Activated naive CD4-positive, alpha-beta T cell treated with anti-CD3 and anti-CD28 coated beads, Interleukin-2, amount 50 U/mL, for 16 hours (primary cell): ENCODE measurements at places on chromosomes 2 and 18.

DNA sequence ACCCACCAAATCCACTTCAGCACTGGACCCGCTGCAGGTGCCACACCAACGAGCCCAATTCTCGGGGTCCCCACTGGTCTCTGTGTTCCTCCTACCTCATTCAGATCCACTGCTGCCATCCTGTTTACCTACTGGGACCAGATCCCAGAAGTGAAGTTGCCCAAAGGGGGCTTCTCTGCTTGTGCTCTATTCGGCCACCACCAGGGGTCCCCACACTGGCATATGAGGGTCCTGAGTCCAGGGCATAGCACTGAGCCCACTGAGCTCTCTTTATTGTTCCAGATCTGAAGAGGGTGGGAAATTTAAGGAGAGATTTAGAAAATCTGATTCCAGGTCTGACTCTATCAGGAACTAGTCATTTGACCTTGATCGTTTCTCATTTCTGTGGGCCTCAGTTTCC is 2.4 kb downstream of the GPR45 start:
- DNase-seq = no peak

DNA sequence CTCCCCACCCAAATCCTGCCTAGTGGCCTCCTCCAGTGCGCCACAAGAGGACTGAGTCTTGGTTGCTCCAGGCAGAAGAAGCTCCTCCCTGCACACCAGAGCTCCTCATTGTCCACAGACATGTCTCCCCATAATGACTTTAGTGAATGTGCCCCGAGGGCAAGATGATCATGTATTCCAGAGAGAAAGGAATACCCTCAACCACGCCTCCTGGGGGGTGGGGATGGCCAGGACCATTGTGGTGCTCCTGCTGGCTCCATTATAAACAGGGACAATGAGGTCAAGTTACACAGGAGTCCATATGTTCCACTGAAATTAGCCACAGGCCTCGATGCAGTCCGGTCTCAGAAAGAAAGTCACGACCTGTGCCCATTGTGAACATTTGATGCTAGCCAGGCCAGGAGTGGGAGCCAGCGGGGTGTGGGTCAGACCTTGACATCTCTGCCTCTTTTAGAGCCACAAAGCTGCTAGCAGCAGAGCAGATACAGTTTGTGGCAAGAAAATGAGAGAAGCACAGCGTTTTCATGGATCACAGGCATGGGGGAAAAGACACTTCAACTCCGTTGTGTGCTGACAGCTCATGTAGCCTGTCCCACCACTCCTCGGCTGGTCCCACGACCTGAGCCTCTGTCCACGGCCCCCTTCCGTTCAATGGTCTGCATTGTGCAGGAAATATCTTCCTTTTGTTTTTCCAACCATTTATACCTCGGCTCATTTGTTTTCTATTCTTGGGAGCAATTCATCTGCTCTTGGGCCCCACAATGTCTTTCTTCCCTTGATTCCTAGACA is 70.7 kb upstream of the FZD7 start:
- DNase-seq = no peak

DNA sequence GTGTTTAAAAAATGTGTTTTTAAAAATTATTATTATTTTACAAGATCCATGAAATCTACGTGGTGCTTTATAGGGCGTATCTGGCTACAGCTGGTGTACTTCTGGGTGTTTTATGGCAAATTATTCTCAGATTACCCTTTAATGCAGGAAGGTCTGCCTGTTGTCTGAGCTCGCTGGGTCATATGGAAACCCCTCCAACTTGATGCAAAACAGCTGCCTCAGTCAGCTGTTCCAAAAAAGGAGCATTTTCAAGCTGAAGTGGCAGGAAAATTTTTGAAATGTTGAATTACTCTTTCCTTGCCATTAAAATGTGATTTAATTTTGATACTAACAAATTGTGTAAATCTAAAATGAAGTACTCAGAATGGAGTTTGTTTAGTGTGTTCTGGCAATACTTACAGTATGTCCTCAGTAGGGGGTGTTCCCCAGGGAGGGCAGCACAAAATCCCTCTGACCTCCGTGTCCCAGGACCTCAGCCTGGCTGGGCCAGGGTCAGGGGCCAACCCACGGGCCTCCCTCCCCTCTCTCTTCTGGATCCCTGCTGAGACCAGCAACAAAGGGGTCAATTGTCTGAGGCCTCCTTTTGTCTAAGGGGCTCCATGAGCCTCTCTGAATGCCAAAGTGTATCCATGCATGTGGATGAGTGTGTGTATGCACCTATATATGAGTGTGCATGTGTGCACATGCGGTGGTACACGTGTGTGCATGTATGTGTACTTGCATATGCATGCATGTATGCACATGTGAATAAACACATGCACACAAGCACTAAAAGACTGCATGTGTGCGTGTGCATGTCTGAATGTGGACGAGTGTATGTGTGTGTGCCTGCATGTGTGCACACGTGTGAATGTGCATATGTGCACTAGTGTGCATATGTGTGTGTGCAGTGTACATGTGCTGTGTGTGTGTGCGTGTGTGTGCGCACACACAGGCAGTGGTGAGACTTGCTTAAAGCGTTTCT is 105.4 kb downstream of the ACOXL start:
- DNase-seq = no peak

DNA sequence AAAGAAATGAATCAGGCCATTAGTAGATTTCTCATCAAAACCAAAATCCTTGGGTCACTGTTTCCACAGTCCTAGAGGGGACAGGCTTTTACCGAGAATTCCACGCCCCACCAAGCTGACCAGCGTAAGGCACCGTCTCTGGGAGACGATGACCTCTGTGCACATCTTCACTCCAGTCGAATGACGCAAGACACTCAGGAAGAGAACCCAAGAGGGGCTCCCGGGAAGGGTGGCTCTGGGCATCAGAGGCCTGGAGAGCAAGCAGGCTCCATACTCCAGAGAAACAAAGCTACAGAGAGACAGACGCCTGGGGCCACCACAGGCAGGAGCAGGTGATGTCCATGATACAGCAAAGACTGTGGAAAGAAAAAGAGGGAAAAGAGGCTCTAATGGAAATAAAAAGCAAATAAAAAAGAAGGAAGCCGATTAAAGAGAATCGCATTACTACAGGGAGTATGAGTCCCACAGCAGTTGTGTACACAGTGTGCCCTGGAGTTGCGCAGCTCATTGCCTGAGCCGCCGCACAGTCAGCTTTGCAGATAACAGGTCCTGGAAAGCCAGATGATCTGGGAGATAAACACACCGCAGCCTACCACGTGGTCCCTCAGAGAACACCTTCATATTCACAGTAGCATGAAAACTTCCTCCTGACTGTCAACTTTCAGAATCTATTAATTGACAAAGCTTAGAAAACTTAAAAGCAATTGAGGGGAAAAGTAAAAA is 572.7 kb upstream of the SALL3 start:
- no peak for DNase-seq

DNA sequence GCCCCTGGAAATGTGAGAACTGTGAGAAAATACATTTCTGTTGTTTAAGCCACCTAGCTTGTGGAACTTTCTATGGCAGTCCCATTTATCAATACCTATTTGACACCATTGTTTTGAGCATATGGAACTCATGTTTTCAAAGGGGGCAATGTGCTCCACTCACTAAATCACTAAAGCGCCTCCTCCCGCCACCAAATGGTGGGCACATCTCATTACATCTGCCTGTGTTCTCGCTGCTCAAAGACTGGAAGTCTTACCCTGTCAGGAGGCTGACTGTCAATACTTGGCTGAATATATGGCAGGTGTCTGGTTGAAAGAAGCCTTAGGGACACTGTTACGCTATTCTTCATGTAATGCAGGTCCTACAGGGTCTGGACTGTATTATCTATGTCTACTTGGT is 767.7 kb downstream of the TSN start:
- DNase-seq = no peak

- no peak for DNase-seq
Observed at GRCh38 chr2:168515502-168515901, 59.4 kb downstream of the CERS6 start.

GRCh38 chr2:145595296-145595695 is 1075.4 kb upstream of the ZEB2 start:
- no peak for DNase-seq

GRCh38 chr18:59918320-59918755 is 18.5 kb downstream of the PMAIP1 start:
- no peak for DNase-seq

- DNase-seq = no peak
Observed at GRCh38 chr18:7000484-7001096, 117.0 kb downstream of the LAMA1 start.

DNA sequence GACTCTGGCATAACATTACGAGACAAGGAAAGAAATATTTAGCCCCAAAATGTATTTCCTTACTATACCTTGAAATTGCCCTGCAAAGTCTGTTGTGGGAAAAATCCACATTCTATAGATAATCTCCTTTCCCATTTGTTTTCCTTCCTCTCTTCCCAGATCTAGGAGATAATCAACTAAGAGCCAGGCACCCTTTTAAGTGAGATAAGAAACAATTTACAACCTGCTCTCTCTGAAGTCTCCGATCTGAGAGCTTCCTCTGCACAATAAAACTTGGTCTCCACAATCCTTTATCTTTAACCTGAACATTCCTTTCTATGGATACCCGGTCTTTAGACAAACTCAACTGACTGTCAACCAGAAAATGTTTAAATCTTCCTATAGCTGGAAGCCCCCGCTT is 1160.7 kb upstream of the NRXN1 start:
- DNase-seq = no peak

DNA sequence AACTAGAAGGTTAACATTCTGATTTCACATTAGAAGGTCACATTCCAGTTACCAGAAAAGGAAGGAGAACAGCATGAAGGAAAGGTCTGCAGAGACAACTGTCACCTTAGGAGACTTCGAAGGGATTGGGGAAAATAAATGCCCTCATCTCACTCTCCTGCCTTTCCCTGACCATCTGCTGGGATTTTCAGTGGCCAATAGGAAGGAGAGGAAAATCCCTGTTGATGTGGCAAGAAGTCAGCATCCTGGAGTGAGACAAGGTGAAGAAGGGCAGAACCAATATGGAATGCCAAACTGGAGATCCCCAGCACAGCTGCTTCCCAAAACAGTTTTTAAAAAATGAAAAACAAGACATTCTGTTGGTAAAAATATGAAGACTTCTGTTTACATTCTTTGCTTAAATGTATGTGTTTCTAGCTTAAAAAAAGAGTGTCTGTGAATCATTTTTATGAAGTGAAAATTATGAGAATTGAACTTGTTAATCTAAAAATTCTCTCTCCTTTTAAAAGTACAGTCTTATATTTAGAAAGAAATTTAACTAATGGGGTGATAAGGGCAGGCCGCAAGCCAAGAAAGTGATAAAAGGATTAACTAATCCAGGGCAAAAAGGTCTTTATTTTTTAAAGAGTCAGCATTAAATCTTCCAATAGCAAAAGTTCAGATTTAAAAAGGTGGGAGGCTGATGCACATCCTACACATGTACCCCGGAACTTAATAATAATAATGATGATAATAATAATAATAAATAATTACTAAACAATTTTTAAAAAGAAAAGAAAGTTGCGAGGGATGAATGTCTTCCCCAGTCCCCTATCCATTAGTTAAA is 160.6 kb upstream of the DOK6 start:
- DNase-seq = no peak

- no peak for DNase-seq
Observed at GRCh38 chr2:85924522-85924921, 35.7 kb upstream of the ST3GAL5 start.

DNA sequence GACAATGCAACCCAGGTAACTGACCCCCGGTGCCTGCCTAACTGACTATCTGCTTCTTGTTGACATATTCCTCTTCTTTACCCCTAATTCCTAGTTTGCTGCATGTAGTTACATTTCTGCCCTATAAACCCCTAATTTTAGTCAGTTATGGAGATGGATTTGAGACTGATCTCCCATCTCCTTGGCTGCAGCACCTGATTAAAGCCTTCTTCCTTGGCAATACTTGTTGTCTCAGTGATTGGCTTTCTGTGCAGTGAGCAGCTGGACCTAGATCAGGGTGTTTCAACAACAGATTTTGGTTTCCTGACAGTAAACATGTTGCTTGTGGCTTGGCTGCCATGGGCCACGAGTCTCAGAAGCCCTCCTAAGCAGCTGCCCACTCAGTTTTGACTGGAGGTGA is 105.4 kb downstream of the SP100 start:
- no peak for DNase-seq

GRCh38 chr2:170554278-170554955 is 160.7 kb upstream of the SP5 start:
- no peak for DNase-seq

- DNase-seq = no peak
Observed at GRCh38 chr2:59575191-59575590, 978.3 kb downstream of the BCL11A start.

- peak; percentile 35 for DNase-seq
Observed at GRCh38 chr18:46167971-46168370, 63.8 kb downstream of the HAUS1 start.

DNA sequence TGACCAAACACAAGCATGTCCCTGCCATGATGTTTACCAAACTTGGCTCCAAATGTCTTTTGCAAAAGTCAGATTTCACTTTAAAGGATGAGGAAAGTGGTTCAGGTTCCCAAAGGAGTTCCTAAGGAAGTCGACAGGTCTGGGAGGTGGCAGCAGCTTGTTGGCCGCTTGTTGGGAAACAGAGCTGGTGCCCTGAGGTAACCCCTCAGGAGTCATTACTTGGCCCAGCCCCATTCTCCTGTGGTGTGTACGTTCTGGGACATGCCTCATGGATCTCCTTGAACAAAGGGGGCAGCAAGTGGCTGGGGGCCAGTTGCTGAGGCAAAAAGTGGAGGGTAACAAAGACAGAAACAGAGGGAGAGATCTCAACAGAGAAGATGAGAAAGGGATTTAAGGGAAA is 10.9 kb downstream of the TMBIM1 start:
- no peak for DNase-seq

DNA sequence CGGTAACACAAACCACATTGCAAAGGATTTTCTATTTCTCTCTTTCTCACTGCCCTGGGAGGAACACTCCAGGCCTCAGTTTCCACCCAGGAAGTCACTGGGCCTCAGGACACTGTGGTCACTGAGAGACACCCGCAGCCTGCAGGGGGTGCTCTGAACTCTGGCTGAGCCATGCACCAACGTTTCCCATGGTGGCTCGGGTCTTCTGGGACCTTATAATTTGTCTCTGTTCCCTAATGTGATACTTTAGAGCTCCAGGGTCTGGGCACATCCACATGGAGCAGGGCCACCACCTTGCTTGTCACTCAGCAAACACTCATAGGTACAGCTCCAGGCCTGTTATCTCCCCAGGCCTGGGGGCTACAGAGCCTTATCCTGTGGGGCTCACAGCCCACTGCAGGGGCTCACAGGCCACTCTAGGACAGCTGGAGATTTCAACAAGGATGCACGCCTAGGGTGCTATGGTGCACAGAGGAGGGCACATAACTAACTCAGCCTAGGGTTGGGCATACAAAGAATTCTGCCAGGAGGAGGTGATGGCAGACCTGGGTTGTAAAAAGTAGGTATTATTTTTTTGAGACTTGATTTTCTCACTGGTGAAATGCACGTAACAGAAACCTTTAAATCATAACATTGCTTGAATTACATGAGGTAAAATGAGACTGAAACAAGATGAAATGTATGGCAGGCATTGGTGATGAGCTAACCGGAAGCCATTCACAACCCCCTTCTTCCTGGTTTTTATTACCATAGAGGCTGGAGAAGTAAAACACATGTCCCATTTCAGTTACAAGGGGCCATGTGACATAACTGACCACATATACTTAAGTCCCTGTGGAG is 3.0 kb upstream of the HS1BP3 start:
- DNase-seq = no peak

GRCh38 chr2:189165656-189166380 is 13.7 kb downstream of the COL5A2 start:
- DNase-seq = no peak

- no peak for DNase-seq
Observed at GRCh38 chr2:1744446-1745170, at the start of gene PXDN. PXDN (minus strand) TSS chr2:1744515; CDS start chr2:1744455, 60 bp downstream.
